Subcutaneous preadipocyte (primary cell): ENCODE measurements at places on chromosomes 2 and 18. TPM values are rescaled to one million over a fixed set of nuclear protein-coding genes. Genes with fewer than 3 reads are reported as not detected.

The HAAO gene
- total RNA-seq: 0.20 and 0.37 TPM in 2 replicates

The PAIP2B gene
- 0.20 and 0.37 TPM in 2 replicates for total RNA-seq

The VWC2L gene
- total RNA-seq: not detected in 2 replicates

The ZSWIM2 gene
- total RNA-seq: not detected in 2 replicates

The EDAR gene
- total RNA-seq: not detected in 2 replicates

The RAB6D gene
- total RNA-seq: under 0.01 TPM in 1 of 2 replicates, not detected in the other

The PRSS56 gene
- total RNA-seq: not detected in 2 replicates
